GM03348 (cell line): ENCODE measurements at places on chromosomes 5 and 9.

- DNase-seq = no peak
These were observed 84.6 kb downstream of the COL5A1 start for GRCh38 chr9:134726026-134726721.

DNA sequence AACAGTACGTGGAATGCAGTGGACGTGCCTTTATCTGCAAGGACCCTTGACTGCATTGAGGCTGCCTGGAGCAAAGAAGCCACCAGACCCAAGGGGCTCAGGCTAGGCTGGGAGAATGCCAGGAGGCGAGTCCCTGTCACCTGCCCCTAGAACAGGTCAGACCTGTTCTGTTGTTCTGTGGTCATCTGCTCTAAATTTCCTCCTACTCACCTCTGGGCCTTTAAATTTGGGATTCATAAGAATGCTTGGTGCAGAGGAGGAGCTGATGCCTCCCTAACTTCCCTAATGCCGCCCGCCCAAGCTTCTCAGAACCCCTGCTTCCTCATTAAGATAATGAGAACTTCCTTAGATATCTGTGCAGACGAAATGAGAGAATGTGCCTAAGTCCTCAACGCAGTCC lies 32.0 kb downstream of the DAPK1 start:
- DNase-seq = no peak

- DNase-seq = no peak
These were observed 302.6 kb downstream of the ENC1 start for GRCh38 chr5:74337984-74338310.

- DNase-seq = peak; percentile 11
These were observed 248.6 kb downstream of the TMEM232 start for GRCh38 chr5:110477911-110478310.

DNA sequence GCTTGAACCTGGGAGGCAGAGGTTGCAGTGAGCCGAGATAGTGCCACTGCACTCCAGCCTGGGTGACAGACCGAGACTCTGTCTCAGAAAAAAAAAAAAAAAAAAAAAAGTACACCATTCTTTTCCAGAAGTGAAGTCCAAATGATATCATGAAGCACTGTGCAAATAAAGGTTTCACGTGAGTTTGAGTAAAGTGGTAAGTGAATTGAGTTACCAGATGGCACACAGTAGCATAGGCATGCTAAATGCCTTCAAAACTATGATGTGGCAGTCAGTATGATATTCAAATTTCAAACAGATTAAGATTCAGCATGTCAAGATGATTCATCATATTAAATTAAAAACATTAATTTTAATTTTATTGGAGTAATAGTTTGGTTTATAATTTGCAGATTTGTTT lies 195.2 kb downstream of the TAF11L14 start:
- DNase-seq = no peak

DNA sequence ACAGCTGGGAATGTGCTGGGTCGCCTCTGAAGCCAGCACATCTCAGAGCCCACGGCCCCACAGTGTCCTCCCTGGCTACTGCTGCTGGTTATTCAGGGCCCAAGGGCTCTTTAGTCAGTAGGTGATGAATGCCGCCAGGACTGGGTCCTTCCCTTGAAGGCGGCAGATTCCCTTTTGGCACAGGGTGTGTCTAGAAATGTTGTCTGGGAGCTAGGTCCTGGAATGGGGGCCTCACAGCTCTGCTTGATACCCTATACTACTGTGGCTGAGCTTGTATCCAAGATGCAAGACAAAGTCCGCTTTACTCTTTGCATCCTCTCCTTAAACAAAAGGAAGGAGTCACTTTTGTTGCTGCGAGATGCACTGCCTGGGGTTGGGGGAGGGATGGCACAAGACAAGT lies 33.1 kb downstream of the MEGF9 start:
- no peak for DNase-seq

DNA sequence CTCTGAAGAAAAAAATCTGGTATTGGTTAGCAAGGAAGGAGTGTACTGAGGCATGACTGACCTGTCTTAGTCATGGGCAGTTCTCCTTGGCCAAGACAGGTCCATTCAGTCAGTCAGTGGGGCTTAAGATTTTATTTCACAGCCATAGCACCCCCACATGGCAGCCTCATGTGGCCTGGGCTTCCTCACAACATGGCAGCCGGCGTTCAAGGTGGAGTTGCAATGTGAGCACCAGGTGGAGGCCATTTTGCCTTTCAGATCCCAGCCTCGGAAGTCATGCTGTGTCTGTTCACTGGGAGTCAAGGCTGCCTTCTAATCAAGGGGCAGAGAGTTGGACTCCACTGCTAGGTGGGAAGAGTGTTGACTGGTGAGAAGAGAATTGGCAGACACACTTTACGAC lies 10.3 kb upstream of the CARD19 start:
- DNase-seq = no peak
